ENCODE measurements at places on chromosomes 2 and 18.

- DNase-seq = no peak
Measured at GRCh38 chr2:38922389-38922788, 32.7 kb downstream of the ARHGEF33 start.

DNA sequence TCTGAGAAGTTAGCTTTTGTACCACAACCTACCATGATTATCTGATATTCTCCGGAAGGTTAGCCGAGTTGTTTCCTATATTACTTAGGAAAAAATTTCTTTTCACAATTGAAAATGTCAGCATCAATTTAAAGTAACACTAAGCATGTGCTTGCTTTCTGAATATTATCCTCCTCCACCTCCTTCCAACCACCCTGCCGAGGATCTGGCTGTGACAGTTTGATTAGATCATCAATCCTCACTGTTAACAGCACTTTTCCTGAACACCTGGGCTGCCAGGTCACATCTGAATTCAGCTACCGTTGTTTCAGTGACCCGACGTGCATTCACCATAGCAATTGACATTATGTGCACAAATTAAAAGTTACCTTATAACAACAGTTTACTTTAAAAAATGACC is 207.0 kb downstream of the ZNF407 start:
- no peak for DNase-seq

DNA sequence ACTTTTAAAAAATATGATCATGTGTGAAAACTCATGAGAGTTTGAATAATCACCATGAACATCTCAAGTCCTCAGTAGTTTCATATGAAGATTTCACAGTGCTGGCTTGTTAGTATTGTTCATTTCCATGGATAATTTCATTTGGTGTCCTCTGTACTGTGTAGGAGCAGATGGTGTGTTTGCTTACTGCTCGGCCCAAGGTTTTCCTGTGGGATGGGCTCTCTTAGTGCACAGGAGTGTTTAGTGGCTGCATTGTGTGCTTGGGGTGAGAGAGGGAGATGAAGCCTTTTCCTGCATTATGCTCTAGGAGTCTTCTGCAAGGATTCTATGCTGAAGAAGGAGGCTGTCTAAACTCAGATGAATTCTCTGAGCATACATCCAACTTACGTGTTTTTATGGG is 270.6 kb downstream of the SOCS6 start:
- DNase-seq = no peak

- no peak for DNase-seq
Measured at GRCh38 chr2:36516136-36516870, 81.7 kb downstream of the FEZ2 start.

- peak; percentile 74 for DNase-seq
Measured at GRCh38 chr2:48356701-48357325, 173.1 kb upstream of the STON1 start.

DNA sequence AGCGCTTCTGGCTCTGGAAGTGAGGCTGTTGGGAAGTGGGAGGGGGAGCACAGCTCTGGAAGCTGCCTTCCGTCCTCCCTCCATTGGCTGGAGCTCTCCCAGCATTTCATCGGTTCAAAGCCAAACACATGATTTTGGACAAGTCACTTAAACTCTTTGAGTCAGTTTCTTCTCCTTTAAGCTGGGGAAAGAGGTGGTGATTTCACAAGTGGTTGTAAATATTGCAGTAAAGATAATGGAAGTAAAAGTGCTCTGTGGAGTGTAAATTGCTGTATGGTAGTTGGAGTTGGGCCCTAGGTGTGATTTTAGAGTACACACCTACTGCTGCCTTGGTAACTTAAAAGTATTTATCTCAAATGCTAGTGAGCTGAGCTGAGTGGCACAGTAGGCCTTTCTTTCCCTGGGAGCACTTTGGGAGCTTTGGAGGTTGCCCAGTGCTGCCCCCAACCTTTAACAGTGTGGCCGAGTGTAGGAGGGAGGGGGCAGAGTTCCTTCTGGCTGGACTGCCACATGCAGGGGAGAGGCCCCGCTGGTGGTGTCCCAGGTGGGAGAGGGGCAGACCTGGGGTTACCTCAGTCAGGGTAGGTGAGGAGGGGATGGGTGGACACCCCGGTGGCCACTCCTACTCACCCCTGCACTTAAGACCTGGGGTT is 54.7 kb downstream of the ASAP2 start:
- DNase-seq = no peak

- no peak for DNase-seq
Measured at GRCh38 chr18:44342946-44343345, 337.7 kb upstream of the SETBP1 start.

GRCh38 chr2:105864262-105864661 is 119.5 kb downstream of the NCK2 start:
- no peak for DNase-seq

- no peak for DNase-seq
Measured at GRCh38 chr18:48892146-48892855, 58.5 kb downstream of the SMAD7 start.

DNA sequence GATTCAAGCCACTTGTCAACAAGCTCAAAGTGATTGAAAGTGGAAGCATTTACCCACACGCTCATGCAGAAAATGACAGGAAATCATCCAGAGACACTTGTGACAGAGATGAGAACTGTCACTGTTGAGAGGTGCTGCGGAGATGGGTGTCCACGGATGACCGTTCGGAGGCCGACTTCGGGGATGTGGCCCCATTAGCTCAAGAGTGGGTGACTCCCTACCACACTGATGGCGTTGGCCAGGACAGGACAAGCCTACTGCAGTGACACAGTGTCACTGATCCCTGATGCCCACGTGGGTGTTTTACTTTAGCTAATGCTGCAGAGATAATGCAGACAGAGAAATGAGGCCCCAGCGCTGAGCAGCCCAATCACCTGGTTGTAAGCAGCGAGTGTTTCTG is 81.5 kb upstream of the YWHAQ start:
- no peak for DNase-seq

DNA sequence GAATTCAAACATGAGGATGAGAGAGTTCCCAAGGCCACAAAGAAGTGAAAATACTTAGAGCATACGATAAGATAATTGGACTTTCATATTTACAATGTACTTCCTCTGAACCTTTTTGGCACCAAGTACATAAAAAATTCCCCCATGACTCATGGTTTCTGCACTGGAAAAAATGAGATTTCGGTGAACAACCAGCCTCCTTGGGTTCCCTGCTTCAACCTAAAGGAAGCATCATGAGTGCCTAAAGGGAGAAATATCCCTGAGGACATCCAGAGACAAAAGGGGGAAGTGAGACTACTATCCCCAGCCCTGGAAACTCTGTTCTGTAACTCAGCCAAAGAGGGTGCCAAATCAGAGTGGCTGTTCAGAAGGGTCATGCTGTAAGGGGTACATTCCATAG is 562.7 kb upstream of the SLC39A10 start:
- no peak for DNase-seq

DNA sequence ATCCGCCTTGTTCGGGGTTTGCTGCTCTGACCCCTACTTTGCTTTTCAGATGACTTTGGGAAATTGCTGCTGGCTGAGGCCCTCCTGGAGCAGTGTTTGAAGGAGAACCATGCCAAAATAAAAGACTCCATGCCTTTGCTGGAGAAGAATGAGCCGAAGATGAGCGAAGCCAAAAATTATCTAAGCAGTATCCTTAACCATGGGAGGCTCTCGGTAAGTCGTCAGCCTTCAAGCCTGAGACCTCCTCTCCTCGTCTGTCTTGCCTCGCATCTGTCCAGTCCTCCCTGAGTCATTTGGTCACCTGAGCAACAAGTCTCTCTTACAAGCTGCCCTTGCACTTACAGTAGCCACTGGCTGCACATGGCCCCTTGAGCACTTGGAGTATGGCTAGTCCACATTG is 34.7 kb upstream of the MCFD2 start:
- DNase-seq = no peak

DNA sequence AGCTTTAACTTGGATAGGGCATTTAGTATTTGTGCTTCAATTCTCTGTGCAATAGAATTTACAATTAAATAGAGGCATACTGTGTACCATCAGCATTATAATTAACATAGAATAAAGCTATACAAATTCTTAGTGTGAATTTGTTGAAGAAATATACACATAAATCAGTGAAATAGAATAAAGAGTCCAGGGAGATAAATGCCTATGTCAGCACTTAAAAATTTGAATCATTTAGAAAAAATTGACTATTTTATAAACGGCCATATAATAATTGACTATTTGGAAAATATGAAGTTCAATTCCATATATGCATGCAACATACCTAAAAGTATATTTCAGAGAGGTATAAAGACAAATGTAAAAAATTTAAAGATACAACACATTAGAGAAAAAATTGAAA is 348.7 kb downstream of the NR4A2 start:
- DNase-seq = no peak

- DNase-seq = no peak
Measured at GRCh38 chr18:22488554-22488953, 70.8 kb upstream of the CTAGE1 start.

DNA sequence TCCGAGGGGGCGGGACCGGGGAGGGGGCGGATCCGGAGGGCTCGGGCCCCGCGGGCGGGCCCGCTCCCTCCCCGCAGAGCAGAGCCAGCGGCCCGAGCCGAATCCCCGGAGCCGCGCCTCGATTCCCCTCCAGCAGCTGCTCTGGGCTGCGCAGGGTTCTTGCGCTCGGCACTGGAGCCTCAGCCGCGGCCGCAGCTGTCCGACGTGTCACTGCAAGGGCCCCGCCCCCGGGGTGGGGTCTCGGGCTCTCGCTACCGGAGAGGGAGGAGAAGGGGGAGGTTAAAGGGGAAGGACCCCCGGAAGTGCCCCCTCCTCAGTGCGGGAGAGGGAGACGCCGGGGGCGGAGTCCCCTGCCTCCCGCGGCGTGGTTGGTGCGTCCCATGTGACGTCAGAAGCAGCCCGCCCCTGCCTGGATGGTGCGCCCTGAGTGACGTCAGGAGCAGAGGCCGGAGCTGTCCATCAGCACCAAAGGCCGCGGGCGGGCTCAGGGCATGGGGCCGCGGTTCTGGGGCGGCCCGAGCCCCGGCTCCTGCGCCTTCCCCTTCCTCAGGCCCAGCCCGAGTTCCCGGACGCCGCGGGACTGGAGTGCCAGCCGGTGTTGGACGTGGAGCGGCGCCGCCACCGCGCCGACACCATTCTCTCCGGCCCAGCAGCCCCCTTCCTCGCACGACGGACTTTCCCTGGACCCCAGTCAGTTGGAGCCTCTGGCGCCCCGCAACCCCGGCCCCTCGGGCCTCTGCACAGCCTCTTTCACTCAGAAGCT is at the start of the genes CHPF and TMEM198:
Gene CHPF (minus strand): TSS at position 214 of the 763 bp plus-strand sequence. CDS start 271 bp downstream, outside the sequence.
Gene TMEM198 (plus strand): TSS at position 433 of the 763 bp plus-strand sequence. CDS start 700 bp downstream, outside the sequence.
- peak; percentile 88 for DNase-seq

GRCh38 chr2:207531032-207531952 is 1.5 kb downstream of the CREB1 start:
- DNase-seq = no peak

DNA sequence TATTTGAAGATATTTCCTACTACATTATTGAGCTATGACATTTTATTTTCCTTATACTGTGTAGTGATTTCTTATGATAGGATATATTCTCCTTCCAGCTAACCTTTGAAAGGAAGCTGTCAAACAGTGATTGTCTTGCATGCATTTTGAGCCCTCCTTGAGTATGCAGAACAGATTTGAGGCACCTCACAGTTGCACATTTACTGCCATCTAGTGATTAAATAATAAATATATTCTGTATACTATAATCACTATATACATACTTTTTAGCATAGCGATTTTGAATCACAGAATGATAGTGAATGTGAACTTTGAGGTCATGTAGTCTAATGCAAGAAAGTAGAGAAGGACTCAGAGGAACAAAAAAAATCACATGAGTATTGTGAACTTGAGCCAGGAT is 268.4 kb upstream of the CDH19 start:
- DNase-seq = no peak

DNA sequence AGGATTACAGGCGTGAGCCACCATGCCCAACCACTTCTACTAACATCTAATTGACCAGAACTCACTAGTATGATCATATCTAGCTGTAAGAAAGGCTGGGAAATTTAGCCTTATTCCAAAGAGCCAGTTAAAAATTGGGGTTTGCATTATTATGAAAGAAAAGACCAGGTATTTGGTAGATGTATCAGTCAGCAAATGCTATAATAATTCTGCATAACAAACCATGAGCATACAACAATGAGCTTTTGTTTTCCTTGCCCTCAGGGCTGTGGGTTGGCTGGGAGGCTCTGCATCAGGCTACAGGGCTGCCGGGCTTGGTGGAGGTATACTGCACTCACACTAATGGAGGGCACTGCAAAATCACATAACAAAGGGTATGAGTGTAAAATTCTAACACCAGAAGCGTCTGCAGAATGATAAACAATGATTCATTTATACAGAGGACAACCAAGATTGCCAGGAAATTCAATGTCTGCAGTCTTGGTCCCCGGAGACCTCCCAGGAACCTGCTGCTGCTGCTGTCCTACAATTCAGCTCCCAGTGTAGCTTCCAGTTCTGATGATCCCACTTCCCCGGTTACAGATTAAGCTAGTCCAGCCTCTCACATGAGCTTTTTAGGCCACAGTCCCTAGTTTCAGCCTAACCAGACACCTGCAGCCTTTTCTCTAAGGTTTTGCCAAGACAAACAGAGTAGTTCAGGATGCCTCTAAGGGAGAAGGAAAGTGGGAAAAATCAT is 32.2 kb upstream of the ST3GAL5 start:
- no peak for DNase-seq

DNA sequence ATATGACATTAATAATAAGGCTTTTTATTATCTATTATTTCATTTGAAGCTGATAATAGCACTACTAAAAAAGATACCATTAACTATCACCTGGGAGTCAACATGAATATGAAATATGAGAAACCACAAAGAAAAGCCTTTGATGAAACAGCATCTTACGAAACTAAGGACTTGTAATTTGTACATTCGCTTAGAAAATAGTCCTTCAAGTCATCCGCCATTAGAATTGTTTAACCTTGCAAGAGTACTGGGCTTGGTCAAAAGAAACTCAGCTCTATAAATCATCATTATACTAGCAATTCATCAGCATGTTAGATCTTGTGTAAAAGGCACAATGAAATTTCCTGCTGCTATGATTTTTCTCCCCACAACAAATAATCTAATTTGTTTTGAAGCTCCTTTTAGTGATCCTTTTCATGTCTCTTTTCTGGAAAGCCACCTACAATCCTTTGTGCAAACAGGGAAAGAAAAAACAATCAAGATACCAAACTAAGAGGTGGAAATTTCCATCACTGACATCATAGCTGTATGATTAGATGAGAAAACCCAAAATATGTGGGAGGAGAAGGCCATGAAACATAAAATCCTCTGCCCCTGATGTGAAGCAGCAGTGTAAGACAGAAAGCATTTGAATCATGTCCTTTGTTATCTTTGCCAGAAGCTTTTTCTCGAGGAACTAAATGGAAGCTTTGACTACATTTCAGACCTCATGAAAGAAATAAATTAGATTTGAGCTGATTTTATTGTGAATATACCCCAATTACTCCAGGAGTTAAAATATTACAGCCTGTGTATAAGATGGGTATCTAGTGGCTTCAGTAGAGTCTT is 31.2 kb downstream of the SCN9A start:
- DNase-seq = no peak

- DNase-seq = no peak
Measured at GRCh38 chr18:46297124-46297523, 192.9 kb downstream of the HAUS1 start.

GRCh38 chr2:205848601-205849000 is 166.3 kb downstream of the NRP2 start:
- DNase-seq = no peak
